Left ventricle myocardium inferior (tissue), 1 donor: ENCODE measurements at places on chromosomes 4 and X. TPM values are rescaled to one million over a fixed set of nuclear protein-coding genes. Genes with fewer than 3 reads are reported as not detected.

- peak overlapping the region; percentile 98 for H3K27ac ChIP-seq
- no peaks in the 10 kb centered on the region for H3K36me3 ChIP-seq
- no peaks in the 10 kb centered on the region for H3K27me3 ChIP-seq
Observed at GRCh38 chrX:123964156-123964834, 2.8 kb downstream of the STAG2 start.

DNA sequence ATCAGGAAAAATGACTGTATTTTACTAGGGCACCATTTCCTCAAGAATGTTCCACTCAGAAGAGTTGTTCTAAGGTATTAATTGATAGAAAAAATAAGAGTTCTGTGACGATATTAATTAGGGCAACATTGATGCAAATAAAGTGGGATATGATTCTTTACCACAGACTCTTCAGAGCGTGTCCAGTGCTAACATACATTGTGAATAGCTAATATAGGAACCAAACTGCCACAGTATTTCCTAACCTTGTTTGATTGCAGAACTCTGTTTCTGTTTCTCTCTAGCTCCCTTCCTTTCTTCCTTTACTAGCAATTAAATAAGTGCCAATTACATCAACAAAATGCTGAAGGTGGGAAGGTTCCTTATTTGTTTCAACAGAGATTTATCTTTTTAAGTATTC, 154.1 kb upstream of the CPEB2 start:
- DNase-seq = no peak
- no peak overlapping the region for H3K27ac ChIP-seq

GRCh38 chrX:43661521-43662240, 5.6 kb downstream of the MAOA start:
- H3K36me3 ChIP-seq = no peaks in the 10 kb centered on the region
- H3K4me1 ChIP-seq = peaks cover 32% of the 10 kb centered on the region
- peak overlapping the region; percentile 63 for H3K27ac ChIP-seq
- no peaks in the 10 kb centered on the region for H3K27me3 ChIP-seq
- no peak for DNase-seq

GRCh38 chrX:152968193-152968592, 25.7 kb downstream of the PNMA5 start:
- H3K36me3 ChIP-seq = no peaks in the 10 kb centered on the region
- no peak for DNase-seq
- no peak overlapping the region for H3K4me3 ChIP-seq
- no peak overlapping the region for H3K27ac ChIP-seq
- no peaks in the 10 kb centered on the region for H3K4me1 ChIP-seq

Gene IQCM
- total RNA-seq = not detected

Gene NDNF
- 6.8 TPM for total RNA-seq
